ENCODE measurements at places on chromosomes 4 and X.

DNA sequence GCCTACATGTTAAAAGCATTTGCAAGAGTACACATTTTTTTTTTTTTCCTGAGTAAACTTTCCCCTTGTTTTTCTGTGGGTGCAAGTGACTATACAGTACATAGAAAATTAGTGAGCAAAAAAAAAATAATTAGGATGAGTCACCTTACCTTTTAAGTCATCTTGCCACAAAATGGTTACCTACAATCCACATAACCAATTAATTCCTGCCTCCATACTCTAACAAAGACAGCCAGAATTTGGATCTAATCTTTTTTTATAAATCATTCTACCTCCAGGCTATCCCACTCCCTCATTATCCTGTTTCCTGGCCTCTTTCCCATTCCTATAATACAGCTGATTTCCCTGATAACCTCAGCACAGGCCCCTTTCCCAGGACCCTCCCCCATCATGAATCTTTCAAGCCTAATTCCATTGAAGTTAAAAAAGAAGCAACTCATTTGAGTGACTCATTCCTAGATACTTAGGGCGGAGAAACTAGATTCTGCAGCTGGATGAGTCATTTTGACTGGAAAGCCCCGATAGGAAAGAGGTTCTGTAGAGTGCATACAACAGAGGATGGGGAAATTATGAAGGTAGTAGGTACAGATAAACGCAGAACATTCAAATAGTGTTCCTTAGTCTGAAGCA lies 128.2 kb downstream of the C4orf51 start:
- DNase-seq, result peak; percentile 82

- DNase-seq, result no peak
Measured at GRCh38 chr4:164304101-164304639, 449.8 kb upstream of the SMIM31 start.

GRCh38 chr4:87505862-87506261 lies 23.3 kb downstream of the SPARCL1 start:
- DNase-seq, result no peak

DNA sequence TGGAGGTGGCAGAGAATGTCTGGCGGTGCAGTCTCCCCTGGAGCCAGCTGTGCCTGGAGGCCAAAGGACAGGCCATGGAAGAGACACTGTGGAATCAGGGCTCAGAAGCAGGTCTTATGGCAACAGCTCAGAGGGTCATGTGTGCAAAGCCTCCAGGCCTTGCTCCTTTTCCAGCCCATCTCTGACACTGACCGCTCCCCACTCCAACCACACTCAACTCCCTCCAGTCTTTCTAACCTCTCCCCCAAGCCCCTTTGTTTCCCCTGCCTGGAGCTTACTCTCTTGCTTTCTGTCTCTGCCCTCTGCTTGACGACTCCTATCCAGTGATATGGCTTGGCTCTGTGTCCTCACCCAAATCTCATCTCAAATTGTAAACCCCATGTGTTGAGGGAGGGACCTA lies 34.2 kb upstream of the CRMP1 start:
- DNase-seq, result no peak

DNA sequence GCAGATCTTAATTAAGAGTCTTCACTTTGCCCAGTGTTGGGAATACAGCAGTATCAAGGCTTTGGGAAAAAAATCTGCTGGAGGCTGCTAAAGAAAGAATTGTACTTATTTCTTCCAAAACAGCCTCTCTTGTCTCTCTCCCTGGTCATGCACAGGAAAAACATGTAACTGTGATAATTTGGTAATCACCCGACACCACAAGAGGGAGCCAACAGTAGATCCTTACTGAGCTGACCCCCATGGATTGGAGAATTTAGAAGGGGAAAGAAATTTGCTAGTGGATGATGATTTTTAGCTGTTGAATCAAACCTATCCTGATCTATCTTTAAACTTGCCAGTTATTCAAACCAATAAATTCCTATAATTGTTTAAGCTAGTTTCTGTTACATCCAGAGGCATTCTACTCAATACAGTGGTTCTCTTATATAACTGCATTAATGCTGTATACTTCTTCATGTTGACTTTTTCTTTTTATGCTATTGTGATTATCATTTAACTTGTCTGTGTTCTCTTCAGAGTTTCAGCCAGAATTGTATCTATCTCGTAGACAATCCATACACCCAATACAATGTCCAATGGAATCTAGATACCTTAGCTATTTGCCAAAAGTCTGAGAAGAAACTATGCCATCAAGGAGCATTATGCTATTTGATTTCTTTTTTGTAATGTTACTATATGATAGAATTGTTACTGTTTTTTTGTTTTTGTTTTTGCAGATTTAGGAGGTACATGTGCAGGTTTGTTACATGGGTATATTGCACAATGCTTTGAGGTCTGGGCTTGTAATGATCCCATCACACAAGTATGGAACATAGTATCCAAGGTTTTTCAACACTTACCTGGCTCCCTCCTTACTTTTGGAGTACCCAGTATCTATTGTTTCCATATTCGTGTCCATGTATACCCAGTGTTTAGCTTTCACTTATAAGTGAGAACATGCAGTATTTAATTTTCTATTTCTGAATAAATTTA lies 31.3 kb upstream of the ARHGEF38 start:
- peak; percentile 2 for DNase-seq

GRCh38 chrX:31331015-31331414 lies 259.2 kb upstream of the FTHL17 start:
- no peak for DNase-seq

GRCh38 chr4:127623797-127624083 lies 9.0 kb upstream of the INTU start:
- DNase-seq, result no peak

GRCh38 chr4:183163135-183163534 lies 64.1 kb downstream of the WWC2 start:
- no peak for DNase-seq

- no peak for DNase-seq
Measured at GRCh38 chr4:17771284-17771908, 10.0 kb downstream of the FAM184B start.

- peak; percentile 10 for DNase-seq
Measured at GRCh38 chr4:111400741-111401140, 744.5 kb upstream of the FAM241A start.

DNA sequence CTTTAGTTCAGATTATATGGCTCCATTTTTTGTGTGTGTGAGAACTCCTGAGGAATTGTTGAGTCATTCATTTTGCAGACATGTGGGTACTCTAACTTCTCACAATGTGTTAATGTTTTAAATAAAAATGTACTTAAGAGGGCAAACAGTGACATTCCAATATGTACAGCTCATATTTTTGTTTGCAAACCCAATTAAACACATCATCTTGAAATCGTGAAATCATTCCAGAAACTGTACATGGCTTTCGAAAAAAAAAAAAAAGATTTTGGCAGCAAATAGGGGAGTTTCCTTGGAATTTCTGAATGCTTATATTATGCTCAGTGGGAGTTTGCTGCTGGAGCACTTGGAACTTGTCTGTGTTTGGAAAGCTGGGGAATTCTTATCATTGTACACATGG lies 85.0 kb downstream of the HPGD start:
- no peak for DNase-seq

GRCh38 chr4:1968686-1969295 lies 40.0 kb downstream of the NELFA start:
- no peak for DNase-seq

- DNase-seq, result no peak
Measured at GRCh38 chr4:138189206-138189605, 52.9 kb downstream of the SLC7A11 start.

- no peak for DNase-seq
Measured at GRCh38 chr4:112144546-112145325, 518 bp upstream of the FAM241A start.

GRCh38 chr4:35252866-35253265 lies 991.4 kb downstream of the ARAP2 start:
- DNase-seq, result no peak

DNA sequence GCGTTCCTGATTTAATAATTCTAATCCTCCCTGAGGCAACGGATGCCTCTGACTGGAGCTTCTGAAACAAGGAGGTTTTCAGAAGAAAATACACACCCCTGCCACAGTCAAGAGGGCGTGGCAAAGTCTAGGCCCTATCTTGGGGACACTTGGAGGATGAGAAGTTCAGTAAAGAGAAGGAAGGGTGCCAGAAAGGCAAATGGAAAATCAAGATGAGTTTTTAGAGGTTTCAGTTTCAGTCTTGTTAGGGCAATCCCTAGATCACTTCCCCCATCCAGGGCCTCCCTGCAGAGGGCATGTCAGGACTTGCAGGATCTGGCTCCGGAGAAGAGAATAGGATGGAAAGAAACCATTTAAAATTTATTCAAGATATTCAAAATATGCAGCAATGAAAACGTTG lies 28.5 kb upstream of the FGF2 start:
- peak; percentile 95 for DNase-seq

DNA sequence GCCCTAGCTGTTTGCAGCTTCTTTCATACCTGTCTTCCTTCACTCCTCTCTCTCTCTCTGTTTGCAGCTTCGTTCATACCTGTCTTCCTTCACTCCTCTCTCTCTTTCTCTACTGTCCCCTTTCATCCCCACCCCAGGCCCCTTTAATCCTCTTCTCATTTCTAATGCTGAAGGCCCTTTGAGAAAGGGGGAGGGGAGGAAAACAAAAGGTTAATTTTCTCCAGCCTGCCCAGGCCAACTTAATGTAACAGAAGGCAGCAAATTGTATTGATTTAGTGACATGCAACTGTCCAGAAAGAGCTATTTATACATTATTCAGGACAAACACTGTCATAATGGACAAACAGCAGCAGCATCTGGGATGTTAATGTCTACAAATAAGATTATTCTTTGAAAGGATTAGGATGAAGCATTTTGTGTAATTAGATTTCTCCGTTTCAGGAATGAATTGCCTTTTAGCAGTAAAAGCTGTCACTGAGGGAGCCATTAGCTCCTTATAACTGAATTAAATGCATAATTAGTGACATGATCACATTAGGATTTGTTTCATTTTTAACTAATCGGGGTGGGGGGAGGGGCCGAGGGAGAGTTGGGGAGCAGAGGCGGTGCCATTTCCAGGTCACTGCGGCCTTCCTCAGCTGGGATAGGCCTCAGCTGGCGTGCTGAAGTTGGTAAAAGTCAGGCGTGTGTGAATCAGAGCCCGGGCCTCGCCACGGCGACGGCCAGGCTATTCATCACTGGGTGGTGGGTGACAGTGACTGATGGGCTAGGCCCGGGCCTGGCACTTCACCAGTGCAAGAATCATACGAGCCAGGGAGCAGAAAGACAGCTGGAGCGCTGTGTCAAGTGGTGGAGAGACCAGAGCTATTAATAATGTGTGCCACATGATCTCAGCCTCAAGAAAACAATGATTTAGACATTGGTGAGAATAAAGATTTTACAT lies 174.5 kb downstream of the NKX6-1 start:
- no peak for DNase-seq

GRCh38 chr4:87839592-87839946 lies 6.8 kb downstream of the MEPE start:
- DNase-seq, result no peak

- DNase-seq, result no peak
Measured at GRCh38 chrX:1336331-1336943, at the start of gene IL3RA. IL3RA (plus strand) TSS chrX:1336785; CDS start chrX:1341766, 4,981 bp downstream.

DNA sequence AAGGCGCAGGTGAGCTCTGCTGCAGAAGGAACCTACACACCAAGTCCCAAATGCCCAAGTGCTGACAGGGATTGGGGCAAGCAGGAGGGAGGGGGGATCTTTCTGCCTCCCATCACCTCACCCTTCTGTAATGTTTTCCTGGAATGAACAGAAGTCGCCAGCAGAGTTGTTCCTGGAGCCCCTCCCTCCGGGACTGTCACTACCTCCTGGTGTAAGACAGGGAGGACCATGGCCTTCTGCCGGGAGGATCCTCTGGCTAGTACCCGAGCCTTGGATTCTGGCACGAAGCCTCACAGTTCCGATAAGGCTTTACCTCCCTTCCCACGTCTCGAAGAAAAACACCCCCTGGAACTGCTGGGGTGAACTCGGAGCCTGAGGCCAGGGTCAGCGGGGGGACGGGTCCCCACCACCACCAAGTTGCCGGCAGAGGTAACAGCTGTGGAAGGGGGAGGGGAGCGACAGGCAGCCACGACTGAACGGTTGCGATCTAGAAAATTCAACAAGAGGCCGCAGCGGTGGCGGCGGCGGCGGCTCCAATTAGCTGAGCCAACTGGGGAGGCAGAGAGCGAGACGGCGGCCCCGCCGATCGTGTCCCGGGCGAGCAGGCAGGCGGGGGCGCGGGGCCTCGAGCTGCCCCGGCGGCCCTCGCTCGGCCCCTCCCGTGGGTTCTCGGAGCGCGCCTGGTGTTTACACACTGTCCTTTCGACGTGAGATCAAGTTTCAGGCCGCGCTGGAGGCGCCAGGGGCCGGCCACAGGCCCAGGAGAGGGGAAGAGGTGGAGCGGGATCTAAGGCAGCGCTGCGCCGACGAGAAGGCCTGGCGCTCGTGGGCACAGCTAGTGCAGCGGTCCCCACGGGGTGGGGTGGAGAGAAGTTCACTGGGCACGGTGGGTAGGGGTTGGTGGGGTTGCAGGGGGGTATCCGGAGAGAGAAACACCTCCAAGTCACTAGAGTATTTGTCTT lies 53.7 kb upstream of the BCOR start:
- DNase-seq, result no peak

DNA sequence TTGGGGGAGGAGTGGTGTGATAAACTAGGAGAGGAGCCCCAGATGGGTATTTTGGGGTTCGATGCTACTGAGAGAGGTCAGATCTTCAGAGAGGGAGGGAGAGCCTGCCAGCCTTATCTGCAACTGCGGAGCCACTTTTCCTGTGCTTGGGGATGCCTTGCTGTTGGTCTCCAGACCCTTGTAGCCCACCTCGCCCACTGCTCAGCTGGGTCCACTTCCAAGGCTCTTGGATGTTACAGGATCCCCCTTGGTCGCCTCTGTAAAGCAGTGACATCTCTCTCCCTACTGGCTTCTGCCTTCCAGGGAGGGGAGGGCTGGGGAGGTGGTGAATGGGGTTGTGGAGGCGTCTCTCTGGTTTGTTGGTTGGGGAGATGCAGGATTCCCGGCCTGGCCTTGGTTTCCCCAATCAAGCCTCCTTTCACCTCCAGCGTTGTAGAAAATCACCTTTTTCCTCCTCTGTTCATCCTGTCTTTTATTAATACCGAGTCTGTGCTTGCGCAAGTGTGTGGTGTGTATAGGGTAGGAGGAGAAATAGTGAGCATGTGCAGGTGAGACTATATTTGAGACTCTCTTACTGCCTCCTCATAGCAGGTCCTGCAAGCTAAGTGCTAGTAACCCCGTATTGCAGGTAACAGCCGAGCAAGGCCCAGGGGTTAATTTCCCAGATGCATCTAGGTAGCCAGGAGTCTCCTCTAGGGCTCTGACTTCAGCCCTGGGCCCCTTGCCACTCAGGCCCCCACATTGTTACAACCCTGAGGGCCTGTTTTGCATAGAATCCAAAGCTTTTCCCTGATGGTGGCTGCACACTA lies 337.4 kb downstream of the ARHGAP10 start:
- DNase-seq, result no peak

DNA sequence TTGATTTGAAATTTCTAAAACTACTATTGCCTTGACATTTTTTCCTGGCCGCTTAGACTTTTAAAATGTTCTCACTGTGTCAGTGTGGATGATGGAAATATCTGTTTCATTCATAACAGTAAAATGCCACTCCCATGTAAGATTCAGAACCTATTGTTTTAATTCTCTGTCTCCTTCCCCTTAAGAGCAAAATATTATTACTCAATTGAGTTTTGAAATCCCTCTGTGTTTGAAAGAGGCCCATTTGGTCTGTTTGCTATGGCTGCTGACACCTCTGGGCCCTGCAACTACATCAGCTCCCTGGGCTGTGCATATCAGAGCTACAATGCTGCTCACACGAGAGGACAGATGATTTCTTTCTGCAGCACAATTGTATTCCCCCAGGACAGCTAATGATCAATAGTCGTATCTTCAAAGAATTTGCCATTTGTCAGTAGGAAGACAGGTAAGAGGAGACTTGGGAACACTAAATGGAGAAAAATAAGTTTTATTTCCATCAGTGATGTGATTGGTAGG lies 388.0 kb upstream of the GALNT7 start:
- DNase-seq, result no peak

GRCh38 chr4:83889802-83890201 lies 353.9 kb downstream of the GPAT3 start:
- DNase-seq, result peak; percentile 17

Data from AG04449 (cell line).